ENCODE measurements at places on chromosomes 4 and X.

GRCh38 chrX:129771266-129771995 is 8.3 kb upstream of the SASH3 start:
- DNase-seq = no peak

GRCh38 chrX:71301195-71301924 is at the start of gene ITGB1BP2:
TSS of gene ITGB1BP2 (plus strand) at chrX:71301750. CDS start at chrX:71301807, 57 bp downstream.
- DNase-seq = no peak

- DNase-seq = no peak
Observed at GRCh38 chr4:165699055-165699454, 174.0 kb upstream of the TLL1 start.

DNA sequence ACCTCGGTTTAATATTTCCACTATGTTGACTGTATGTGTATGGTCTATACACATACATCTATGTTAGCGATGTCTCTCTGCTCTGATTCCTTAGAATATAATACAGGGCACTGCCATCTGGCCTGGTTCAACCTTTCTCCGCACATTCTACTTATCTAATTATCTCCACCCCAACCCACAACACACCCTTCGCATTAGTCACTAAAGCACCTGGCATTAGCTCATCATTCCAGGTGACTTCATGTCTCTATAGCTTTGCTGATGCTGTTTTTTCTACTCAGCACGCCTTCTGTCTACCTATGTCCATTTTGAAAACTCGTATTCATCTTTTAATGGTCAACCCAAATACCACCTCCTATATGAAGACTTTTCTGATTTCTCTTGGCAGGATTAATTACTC is 425.2 kb upstream of the RASGEF1B start:
- DNase-seq = no peak

DNA sequence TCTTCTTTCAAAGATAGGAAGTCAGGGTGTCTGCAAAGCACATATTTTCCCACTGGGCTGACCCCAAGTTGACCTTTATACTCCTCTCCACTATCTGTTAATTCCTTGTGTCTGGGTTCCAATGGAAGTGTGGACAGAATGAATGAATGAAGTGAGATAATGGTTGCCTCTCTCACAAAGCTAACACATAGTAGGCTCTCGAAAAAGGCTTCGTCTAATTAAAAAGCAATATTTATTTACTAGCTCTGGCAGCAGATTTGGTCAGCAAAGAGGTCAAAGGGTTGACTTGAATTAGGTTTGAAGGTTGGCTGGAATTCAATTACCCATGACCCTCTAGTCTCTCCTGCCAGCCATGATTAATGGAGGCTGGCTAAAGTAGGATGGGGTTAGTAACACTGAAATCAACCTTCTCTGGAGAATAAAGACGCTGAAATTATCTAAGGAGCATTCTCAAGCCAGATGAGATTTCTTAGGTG is 280.3 kb upstream of the KLF3 start:
- no peak for DNase-seq

GRCh38 chr4:17138847-17139246 is 240.4 kb upstream of the LDB2 start:
- no peak for DNase-seq

DNA sequence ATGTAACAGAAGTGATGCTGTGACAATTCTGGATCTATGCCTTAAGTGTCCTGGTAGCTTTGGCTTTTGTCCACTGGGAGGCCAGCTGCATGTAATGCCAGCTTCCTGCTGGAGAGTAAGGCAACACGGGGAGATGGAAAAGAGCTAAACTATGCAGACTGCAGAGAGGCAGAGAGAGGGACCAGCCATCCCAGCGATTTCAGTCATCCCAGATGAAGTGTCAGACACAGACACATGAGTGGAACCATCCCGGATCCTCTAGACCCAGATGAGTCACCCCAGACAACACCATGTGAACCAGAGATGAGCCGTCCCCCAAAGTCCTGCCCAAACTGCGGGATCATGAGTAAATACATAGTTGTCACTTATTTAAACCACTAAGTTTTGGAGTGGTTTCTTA is 14.6 kb downstream of the SRPX start:
- no peak for DNase-seq

- no peak for DNase-seq
Observed at GRCh38 chrX:155179346-155179997, 36.8 kb upstream of the VBP1 start.

- DNase-seq = no peak
Observed at GRCh38 chr4:54085284-54085683, 14.7 kb upstream of the GSX2 start.

DNA sequence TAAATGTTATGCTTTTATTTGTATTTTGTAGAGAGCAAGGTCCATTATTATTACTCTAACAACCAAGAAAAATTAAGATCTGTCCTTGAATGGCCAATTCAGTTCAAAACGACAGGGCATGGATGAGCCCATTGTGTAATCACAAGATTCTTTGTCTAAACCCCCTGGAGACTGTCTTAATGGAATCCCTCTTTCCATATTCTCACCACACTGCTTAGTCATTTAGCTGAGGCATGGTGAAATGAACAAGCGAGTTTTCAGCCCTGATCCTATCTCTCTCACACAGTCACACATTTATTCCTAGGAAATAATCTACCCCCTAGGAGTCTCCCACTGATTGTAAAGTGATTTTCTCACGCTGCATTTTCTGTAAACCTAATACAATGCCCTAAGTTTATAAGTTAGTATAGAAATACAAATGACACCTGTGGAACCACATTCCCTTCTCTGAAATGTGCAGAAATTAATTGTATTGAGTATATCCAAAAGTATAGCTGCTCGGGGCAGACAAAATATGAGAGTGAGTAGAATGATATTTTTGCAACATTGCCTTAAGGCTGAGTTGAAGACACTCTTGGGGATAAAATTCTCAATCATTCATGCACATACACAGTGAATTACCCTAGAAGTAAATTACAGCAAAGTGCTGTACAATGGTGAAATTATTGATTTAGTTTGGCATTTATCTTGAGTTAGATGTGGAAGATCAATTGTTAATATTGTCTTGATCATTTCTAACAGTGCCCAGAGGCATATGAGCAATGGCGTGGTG is 119.7 kb upstream of the PCDH7 start:
- no peak for DNase-seq

DNA sequence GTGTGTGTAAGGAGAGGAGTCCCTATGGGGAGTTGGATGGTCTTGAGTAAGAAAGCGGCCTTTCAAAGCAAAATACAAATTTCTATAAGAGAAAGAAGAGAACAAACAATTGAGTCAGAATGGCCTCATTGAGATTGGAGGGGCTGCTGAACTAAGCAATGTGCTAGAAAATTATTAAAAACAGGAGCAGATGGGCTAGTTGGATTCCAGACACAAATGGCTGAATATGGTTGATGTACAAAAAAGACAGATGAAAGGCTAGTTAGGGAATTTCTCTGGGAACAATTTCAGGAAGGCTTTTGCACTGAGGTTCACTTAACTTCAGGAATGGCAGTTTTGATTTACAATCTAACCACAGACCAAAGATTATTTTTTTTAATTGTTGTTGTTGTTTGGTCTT is 1806.8 kb upstream of the TENM3 start:
- DNase-seq = no peak

DNA sequence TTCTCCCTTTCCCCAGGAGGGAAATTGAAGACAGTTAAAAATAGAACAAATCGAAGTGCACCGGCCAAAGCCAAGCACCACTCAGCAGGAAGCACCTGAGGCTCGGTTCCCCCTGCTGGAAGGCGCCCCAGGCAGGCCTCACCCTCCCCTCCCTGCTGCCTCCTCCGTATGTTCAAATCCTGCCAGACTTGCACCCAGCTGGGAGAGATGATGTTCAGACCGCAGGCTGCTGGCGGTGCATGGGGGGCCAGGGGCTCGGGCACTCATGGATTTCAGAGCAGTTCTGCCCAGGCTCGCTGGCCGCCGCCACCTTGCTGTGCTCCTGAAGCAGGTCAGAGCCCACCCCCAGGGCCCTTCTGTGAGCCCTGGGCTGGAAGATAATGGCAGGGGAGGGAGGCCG is 91.4 kb downstream of the DCTD start:
- no peak for DNase-seq

DNA sequence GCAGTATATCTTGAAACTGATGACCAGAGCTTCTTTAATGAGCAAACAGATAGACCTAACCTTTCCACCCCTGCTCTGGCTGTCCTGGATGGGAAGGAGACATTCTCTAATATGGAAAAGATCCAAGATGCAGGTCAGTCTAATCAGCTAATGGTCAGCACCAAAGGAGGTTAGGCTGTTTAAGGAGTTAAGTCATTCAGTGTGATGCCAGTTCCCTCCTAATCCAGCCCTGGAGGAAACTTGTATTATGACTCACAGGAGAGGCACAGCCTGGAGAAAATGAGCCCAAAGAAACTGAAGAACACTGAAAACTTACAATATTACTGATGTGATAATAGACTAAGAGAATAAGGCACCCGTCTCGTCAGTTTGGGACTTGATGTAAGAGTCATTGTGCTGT is 323.0 kb downstream of the HNRNPD start:
- no peak for DNase-seq

DNA sequence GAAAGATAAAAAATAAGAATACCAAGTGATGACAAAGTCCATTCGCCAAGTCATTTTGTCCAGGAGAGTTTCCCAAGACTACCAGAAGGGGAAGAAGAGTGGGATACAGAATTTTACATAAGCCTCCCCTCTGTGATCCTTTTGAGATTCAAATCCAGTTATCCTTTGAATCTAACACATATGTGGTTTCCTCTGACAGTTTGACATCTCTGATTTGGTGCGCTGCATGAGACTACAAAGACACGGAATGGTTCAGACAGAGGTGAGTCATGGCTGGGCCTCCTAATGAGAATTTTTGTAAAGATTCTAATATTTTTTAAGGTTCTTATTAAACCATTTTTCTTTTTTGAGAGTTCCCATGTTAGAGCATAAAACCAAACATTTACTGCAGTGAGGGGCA is 38.3 kb downstream of the SLC10A6 start:
- DNase-seq = no peak

GRCh38 chrX:38560776-38561125 is 591 bp upstream of the TSPAN7 start:
- DNase-seq = no peak
